NCI-H2081 (cell line): ENCODE measurements at places on chromosomes 7 and 10.

GRCh38 chr7:17434841-17435692 is 136.6 kb downstream of the AHR start:
- DNase-seq, result peak; percentile 51

DNA sequence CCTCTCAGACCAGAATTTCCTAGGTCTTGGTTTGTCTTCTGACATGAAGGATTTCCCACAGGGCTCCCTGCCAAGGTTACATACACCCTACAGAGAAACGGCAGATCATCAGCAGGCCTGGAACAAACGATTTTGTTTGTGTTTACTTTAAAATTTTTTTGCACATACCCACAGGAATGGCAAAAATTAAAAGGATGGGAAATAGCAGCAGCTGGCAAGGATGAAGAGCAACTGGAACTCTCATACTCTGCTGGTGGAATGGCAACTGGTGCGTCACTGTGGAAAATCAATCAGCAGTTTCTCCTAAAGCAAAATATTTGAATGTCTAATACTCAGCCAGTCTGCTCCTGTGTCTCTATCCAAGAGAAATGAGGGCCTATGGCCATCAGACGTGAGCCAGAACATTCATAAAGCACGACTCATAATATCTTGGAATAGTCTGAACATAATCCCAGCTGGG is 6.5 kb downstream of the BAIAP2L1 start:
- no peak for DNase-seq

DNA sequence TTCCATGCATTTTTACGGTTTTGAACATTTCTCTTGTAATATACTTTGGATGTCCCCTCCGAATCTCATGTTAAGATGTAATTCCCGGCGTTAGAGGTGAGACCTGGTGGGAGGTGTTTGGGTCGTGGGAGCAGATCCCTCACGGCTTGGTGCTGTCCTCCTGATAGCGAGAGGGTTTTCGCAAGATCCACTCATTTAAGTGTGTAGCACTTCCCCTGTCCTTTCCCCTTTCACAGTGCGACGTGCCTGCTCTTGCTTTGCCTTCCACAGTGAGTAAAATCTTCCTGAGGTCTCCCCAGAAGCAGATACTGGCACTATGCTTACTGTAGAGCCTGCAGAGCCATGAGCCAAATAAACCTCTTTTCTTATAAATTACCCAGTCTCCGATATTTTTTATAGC is 6.6 kb downstream of the GPR141 start:
- DNase-seq, result no peak

DNA sequence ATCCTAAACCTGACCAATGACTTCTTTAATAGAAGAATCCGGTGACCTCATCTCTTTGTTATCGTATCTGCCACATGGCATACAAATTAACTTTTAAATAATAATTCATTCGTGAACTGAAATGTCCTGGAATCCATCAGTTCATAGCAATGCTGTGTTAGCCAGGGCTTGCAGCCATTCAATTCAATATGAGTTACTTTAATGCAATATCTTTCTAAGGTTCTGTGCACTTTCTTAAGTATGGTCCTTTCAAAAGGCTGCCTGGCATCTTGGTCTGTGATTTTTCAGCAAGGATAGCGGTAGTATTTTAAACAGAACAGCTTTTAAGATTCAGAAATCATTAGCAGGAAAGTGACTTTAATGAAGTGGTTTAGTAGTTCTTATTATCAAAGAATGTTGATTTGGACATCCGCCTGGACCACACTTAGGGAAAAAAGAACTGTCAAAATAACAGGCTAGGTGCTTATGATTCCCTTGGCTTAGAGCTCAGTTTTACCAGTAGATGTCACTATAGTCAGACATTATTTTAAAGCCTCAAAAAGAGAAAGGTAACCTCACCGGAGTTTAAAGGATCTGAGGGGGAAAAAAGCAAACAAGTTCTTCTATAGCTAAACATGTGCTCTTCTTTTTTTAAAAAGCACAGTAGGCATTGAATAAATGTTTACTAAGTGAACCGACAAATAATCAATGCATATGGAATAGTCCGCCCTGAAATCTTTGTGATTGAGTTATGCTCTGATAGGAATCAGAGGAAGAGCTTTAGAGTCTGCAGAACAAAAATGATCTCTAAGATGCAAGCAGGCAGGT is 22.7 kb downstream of the SLC35G1 start:
- peak; percentile 9 for DNase-seq

DNA sequence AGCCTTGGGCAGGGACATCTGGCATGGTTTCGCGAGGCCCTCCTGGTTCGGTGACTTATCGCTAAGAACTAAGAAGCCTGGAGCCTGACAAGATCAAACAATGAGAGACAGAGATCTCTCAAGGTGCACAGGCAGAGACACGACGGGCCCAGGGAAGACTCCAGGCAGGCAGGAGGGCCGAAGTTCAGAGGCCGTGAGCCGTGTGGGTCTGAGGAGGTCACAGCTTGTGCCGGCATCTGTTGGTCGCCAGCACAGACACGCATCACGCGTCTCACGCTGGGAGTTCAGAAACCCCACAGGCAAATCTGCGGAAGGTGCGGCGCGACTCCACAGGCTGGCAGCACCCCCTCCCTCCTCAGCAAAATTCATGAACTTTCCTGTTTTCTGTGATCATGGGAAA is 314.0 kb downstream of the DNAJB6 start:
- no peak for DNase-seq
